ENCODE measurements at places on chromosomes 7 and 10. TPM values are rescaled to one million over a fixed set of nuclear protein-coding genes. Genes with fewer than 3 reads are reported as not detected.

- H3K36me3 ChIP-seq: no peaks in the 10 kb centered on the region
- no peak overlapping the region for H3K27ac ChIP-seq
- no peaks in the 10 kb centered on the region for H3K27me3 ChIP-seq
- no peak for DNase-seq
- no peaks in the 10 kb centered on the region for H3K4me1 ChIP-seq
Measured at GRCh38 chr7:34497153-34497777, 160.8 kb upstream of the NPSR1 start.

DNA sequence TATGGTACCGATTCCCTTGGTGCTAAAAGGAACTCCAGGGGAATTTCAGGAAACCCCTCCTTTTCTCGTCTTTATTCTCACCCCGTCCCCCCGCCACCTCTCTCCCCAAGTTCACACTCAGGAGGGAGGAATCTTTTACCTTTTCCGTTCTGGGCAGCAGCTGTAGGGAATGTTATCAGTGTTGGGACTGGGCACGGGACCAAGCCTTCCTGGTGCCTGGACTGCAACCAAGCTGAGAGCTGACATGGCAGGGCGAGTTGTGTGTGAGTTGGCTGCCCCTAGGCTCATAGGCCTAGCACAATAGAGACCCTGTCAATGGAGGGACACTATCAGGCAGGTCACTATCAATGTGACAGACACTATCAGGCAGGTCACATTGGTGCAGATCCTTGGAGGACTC, 121.4 kb downstream of the TCF7L2 start:
- H3K27me3 ChIP-seq: no peaks in the 10 kb centered on the region
- peaks cover 21% of the 10 kb centered on the region for H3K4me1 ChIP-seq
- no peak overlapping the region for H3K4me3 ChIP-seq
- peak overlapping the region; percentile 48 for H3K27ac ChIP-seq
- DNase-seq: peak; percentile 77

GRCh38 chr7:101300465-101301376, 20.9 kb downstream of the IFT22 start:
- no peak overlapping the region for H3K27ac ChIP-seq
- H3K4me1 ChIP-seq: no peaks in the 10 kb centered on the region
- H3K36me3 ChIP-seq: no peaks in the 10 kb centered on the region
- DNase-seq: no peak
- peaks cover 7% of the 10 kb centered on the region for H3K27me3 ChIP-seq
- H3K4me3 ChIP-seq: no peak overlapping the region

Gene ZNF365
- polyA plus RNA-seq: not detected

DNA sequence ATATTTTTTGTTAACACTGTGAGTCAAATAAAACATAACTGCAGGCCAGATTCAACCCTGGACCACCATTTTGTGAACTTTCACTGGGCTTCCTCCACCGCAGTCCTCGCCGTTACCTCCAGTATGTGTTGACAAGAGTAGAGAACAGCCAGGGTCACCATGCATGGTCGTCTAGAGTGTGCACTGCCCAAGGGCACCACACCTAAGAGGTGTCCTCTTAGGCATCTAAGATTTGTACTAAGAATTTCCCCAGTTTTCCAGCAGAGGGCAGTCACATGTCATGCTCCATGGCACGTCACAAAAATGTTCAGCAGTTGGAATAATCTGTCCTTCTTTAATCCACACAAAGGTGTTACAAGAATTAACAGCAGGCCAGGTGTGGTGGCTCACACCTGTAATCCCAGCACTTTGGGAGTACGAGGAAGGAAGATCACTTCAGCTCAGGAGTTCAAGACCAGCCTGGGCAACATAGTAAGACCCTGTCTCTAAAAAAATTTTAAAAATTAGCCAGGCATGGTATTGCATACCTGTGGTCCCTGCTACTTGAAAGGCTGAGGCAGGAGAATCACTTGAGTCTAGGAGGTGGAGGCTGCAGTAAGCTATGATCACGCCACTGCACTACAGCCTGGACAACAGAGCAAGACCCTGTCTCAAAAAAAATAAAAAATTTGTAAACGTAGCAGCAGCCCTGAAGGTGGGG, 71.2 kb upstream of the FOXK1 start:
- no peak overlapping the region for H3K27ac ChIP-seq
- H3K4me3 ChIP-seq: no peak overlapping the region
- H3K27me3 ChIP-seq: no peaks in the 10 kb centered on the region

Gene CPVL
- polyA plus RNA-seq: 320 TPM

Gene MEOX2
- polyA plus RNA-seq: 2.4 TPM

DNA sequence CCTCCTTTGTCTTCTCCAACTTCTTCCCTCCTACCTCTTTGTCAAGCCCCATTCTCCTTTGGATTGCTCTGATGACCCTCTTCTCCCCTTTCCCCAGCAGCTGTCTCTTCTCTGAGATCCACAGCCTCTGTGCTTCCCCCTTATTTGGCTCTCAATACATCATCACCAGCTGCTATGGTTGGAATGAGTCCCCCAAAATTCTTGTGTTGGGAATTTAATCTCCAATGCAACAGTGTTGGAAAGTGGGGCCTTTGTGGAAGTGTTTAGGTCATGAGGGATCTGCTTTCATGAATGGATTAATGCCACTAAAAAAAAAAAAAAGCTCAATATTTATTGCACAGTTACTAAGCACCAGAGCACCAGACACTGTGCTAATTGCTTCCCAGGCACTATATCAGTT, 39.2 kb upstream of the FRMD4A start:
- no peaks in the 10 kb centered on the region for H3K36me3 ChIP-seq
- H3K27me3 ChIP-seq: no peaks in the 10 kb centered on the region
- no peak overlapping the region for H3K4me3 ChIP-seq
- no peak overlapping the region for H3K27ac ChIP-seq
- no peaks in the 10 kb centered on the region for H3K4me1 ChIP-seq

Gene DPP6
- polyA plus RNA-seq: 0.80 TPM

DNA sequence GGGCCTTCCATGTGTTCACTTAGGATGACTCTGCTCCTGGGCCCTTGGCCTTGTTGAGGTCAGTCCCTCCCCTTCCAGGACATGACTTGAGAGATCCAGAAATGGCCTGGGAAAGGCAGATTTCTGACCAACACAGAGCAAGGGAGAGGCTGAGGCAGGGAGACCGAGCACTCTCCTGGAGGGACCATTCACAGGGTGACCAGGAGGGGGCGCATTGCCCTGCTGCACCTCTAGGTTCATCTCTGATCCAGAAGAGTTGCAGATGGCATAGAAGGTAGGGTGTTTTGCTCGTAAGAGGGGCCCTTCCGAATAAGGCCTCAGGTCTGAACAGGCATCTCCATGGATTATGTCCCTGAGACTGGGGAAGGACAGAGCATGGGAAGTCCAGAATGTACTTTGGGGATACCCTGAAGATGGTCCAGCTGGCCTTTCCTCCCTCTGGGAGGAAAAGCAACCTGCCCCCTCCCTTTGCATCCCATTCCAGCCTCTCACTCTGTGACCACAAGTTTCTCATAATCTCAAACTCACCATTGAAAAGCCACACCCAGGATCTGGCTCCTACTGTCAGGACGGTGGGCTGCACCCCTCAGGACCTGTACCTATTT, 6.6 kb downstream of the DMBT1 start:
- H3K27ac ChIP-seq: no peak overlapping the region
- peak; percentile 49 for DNase-seq
- H3K27me3 ChIP-seq: no peaks in the 10 kb centered on the region
- H3K36me3 ChIP-seq: no peaks in the 10 kb centered on the region
- H3K4me3 ChIP-seq: no peak overlapping the region

Gene TSPAN13
- polyA plus RNA-seq: 205 TPM

Gene CRYGN
- polyA plus RNA-seq: not detected

Gene PVRIG
- polyA plus RNA-seq: 1.0 TPM

DNA sequence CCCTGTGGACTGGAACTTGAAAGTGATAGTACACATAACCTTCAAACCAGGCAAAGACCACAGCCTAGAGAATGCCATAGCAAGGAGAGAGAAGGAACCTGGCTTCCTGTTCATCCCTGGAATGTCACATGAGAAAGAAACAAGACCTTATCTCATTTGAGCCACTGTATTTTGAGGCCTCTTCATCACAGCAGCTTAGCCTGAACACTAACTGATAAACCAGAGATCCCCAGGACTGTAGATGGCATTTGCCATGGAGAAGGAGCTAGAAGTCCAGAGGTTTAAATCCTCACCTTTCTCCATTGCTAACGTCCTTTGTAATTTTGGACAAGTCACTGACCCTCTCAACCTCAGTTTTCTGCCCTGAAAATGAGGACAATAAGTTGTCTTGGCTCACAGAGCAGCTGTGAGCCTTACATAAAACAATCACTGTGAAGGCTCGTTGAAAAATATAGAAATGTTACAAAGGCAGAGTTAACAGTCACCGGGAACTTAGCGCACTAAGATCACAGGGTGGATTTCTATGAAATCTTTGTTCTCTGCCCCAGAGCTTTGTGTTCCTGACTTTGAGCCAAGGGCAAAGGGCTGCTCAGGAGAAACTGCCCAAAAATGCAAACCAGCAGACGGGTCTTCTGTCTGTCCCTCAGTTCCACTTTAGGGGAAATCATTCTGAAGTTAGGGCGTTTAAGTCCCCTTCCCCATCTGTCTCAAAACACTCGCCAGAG, 197.0 kb downstream of the USP6NL start:
- H3K36me3 ChIP-seq: no peaks in the 10 kb centered on the region
- no peak overlapping the region for H3K27ac ChIP-seq
- no peaks in the 10 kb centered on the region for H3K27me3 ChIP-seq
- no peaks in the 10 kb centered on the region for H3K4me1 ChIP-seq
- H3K4me3 ChIP-seq: no peak overlapping the region

Gene COA1
- 30.6 TPM for polyA plus RNA-seq

GRCh38 chr7:117780832-117781231, 92.4 kb downstream of the CTTNBP2 start:
- DNase-seq: no peak
- no peaks in the 10 kb centered on the region for H3K27me3 ChIP-seq
- H3K36me3 ChIP-seq: no peaks in the 10 kb centered on the region
- H3K4me1 ChIP-seq: no peaks in the 10 kb centered on the region
- no peak overlapping the region for H3K27ac ChIP-seq

Gene PLXDC2
- polyA plus RNA-seq: 0.89 TPM

- no peaks in the 10 kb centered on the region for H3K27me3 ChIP-seq
- no peak for DNase-seq
- H3K4me3 ChIP-seq: no peak overlapping the region
- no peak overlapping the region for H3K27ac ChIP-seq
- no peaks in the 10 kb centered on the region for H3K36me3 ChIP-seq
Measured at GRCh38 chr7:45048748-45049147, 40.0 kb downstream of the NACAD start.

Gene CAMK2B
- polyA plus RNA-seq: 1.3 TPM

Gene CLDN3
- 394 TPM for polyA plus RNA-seq

Gene CCDC172
- polyA plus RNA-seq: not detected

DNA sequence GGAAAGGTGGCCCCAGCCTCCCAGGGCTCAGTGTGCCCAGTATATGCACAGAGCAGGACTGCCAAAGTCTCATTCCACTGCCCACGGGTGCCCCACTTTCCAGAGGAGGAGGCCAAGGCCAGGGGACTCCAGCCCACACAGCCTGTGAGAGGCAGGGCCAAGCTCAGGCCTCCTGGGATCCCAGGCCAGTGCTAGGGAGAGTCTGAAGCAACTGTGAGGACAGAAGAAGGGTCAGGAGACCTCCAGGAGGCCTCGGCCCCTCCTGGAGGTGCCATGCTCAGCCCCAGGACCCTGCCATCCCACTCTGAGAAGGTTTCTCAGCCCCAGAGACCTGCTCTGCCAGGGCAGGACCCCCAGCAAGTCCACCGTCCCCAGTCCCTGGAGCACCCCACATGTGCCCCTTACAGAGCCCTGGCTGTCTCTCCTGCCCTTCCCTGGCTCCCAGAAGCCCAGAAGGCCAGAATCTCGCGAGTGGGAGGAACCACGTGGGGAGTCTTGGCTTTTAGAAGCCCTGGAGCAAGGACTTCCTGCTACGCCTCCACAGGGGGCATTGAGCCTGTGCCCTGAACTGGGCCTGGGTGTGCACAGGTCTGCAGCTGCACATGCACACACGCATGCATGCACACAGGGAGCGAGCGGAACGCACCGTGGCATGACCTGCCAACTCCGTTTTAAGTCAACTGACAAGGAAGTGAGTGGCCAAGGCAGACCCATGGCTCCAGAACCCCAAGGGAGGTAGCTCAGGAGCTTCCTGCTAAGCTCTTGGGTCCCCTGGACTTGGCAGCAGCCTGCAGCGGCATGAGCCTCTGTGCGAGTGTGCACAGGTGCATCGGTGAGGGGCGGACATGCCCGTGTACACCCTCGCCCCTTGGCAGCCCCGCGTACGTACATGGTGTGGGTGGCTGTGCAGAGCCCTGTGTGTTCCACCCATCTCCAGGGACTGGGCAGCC, 33.6 kb downstream of the ZCCHC24 start:
- H3K27ac ChIP-seq: no peak overlapping the region
- no peak for DNase-seq
- H3K36me3 ChIP-seq: no peaks in the 10 kb centered on the region
- H3K27me3 ChIP-seq: no peaks in the 10 kb centered on the region

Gene CABCOCO1
- not detected for polyA plus RNA-seq

DNA sequence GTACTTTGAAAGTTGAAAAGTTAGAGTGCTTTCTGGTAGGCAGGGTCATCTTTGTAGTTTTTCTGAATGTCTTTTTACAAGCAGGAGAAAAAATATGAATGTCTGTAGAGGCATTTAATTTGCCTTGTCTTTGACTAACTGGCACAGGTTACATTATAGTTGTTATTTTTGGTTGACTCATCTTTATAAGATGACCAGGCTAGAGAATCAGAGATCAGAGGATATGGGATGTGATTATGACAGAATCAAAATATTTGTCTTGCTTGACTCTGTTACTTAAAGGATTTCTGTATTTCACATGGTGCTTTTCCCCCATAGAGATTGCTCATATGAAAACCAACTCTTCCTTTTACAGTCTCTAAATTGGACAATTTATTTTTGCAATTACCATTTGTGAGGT, 2.4 kb downstream of the ZMYND11 start:
- H3K36me3 ChIP-seq: no peaks in the 10 kb centered on the region
- no peak overlapping the region for H3K27ac ChIP-seq
- H3K4me1 ChIP-seq: peaks cover 2% of the 10 kb centered on the region
- no peaks in the 10 kb centered on the region for H3K27me3 ChIP-seq
- H3K4me3 ChIP-seq: no peak overlapping the region

DNA sequence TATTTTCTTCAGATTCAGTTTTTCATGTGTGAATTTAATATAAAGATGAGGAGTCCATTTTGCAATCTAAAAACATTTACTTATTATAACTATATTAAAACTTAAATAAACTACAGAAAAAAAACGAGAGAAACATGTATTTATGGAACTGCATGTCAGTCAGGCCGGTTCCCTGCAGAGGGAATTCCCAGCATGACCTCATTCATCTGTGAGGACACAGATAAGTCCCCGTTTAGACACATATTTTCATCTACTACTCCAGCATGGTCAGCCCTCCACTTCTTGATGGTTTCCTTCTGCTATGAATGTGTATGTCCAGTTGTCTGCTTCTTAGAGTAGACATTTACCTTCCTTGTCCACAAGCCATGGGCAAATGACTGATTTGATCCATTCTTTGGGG, 339.1 kb downstream of the SEMA3D start:
- no peaks in the 10 kb centered on the region for H3K27me3 ChIP-seq
- no peak overlapping the region for H3K4me3 ChIP-seq
- H3K27ac ChIP-seq: no peak overlapping the region
- DNase-seq: no peak
- H3K36me3 ChIP-seq: no peaks in the 10 kb centered on the region

Gene JCAD
- 0.22 TPM for polyA plus RNA-seq

Gene DOCK1
- polyA plus RNA-seq: 26.2 TPM

- H3K4me3 ChIP-seq: no peak overlapping the region
- H3K27ac ChIP-seq: no peak overlapping the region
- no peak for DNase-seq
- no peaks in the 10 kb centered on the region for H3K36me3 ChIP-seq
- H3K4me1 ChIP-seq: no peaks in the 10 kb centered on the region
- peaks cover 31% of the 10 kb centered on the region for H3K27me3 ChIP-seq
Measured at GRCh38 chr10:132788831-132789219, 2.9 kb upstream of the NKX6-2 start.

Gene ZCWPW1
- 6.5 TPM for polyA plus RNA-seq
